H4 (cell line): ENCODE measurements at places on chromosomes 12 and 14.

DNA sequence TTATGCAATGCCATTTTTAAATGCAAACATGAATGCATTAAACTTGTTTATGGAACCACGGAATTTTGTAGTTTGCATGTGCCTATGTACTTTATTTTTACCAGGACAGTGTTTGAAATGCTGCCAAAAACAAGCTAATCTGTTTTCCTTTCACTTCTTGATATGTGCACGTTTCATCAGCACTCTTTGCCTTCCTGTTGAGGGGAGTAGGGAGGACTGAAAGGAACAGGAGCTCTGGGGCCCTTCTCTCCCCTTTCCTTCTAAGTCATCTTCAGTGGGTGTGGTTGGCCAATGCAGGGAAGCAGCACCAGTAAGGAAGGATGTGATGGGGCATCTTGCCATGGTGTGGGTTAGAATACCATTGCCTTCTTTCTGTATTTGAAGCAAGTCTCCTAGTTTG, 12.1 kb upstream of the PPP4R4 start:
- DNase-seq = peak; percentile 21

- DNase-seq = peak; percentile 5
Observed at GRCh38 chr14:80275208-80275850, 64.0 kb upstream of the DIO2 start.

- DNase-seq = no peak
Observed at GRCh38 chr12:59088673-59089072, 168.4 kb upstream of the LRIG3 start.

DNA sequence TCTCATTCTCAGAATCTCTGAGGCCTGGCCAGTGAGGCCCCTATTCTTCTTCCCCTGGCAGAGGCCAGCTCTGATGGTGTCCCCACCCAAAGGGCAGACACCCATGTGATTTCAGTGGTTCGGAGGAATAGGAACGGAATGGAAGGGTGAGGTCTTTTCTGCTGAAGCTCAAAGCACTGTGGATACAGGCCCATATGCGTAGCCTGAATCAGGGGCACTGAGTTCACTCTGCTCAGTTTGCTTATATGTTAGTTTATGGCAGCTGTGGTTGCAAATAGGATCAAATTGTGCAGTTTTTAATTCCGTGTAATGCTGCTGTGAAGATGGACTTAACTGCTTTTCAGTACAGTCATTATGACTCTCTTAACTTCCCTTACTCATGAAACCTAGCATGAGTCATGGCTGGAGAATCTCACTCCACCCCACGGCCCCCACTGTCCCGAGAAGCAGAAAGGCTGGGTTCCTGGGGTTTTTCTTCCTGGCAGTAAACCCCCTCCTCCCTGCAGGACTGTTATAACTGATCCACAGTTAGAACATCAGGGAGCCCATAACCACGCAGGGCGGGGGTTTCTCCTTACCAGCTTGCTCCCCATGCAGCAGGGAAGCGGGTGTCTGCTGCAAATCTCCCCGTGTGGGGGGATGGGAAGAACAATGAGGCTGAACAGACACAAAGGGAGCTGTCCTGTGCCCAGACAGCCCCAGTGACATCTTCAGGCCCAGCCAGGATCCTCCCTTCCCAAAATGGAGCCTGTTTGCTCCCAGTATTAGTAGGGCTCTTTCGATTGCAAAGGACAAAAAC, 122.7 kb downstream of the SLC38A6 start:
- peak; percentile 96 for DNase-seq

DNA sequence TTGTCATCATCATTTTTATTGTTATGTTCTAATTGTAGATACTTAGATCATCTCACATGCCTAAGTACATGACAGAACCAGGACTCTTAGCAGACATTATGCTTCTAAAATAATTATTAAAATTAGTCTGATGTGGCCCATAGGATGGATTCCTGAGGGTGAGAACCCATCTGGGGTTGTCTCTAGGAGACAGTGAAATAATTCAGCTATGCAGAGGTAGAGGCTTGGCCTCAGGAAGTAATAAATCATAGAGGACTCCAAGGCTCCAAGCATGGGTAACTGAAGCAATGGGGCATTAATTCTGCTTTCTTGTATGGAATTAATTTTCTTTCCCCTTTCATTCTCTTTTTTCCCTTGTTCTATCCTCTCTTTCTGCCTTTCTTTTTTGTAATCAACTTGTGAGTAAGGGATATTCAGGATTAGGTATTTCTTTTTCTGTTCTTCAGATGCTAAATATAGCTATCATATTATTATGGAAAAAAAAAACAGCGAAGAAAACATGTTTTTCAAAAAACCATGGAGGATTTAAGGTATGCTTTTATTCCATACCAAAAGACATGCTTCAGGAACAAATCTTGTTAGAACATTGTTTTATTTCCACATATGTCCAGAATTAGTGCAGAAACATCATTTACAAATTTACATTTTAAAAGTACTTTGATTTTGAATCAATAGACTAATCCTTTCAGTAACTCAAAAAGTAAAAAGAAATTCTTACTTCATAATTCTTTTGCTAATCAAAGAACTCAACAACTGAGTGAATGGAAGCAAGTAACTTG, 263.2 kb downstream of the TRHDE start:
- no peak for DNase-seq

GRCh38 chr12:20055856-20056255, 312.5 kb upstream of the PDE3A start:
- DNase-seq = no peak

- DNase-seq = no peak
Observed at GRCh38 chr12:69254862-69255261, 15.5 kb downstream of the CPSF6 start.

- peak; percentile 65 for DNase-seq
Observed at GRCh38 chr12:54592316-54592715, 3.9 kb upstream of the PPP1R1A start.

GRCh38 chr12:87667378-87667777, 361.8 kb downstream of the C12orf50 start:
- peak; percentile 31 for DNase-seq

GRCh38 chr12:112988224-112988623, 9.9 kb downstream of the OAS2 start:
- no peak for DNase-seq

GRCh38 chr14:70171726-70172125, 17.0 kb downstream of the SLC8A3 start:
- no peak for DNase-seq

DNA sequence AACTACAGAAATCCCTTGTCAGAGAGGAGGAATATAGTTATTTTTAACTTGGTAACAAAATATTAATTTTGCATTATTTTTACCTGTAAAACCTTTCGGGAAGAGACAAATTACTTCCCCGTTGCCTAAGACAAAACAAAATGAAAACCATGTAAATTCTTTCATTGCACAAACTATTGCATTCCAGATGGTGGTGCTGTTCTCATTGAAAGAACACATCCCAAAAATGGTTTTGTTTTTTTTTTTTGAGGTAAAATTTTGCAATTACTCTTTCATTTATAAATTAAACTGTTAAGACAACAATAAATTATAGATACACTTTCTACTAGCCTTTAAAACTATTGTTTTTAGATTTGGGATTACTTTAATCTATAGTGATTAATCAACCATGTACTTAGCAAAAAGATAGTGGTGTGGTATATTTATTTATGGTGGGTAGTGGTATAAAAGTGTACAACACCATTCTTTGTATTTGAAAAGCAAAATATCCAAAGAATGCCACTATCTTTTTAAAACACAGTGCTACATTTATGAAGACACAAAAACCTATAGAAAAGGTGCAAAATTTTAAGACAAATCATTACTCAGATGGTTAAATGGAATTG, 115.5 kb downstream of the SLC38A1 start:
- DNase-seq = peak; percentile 42

- no peak for DNase-seq
Observed at GRCh38 chr12:102602521-102602920, 122.2 kb upstream of the IGF1 start.

DNA sequence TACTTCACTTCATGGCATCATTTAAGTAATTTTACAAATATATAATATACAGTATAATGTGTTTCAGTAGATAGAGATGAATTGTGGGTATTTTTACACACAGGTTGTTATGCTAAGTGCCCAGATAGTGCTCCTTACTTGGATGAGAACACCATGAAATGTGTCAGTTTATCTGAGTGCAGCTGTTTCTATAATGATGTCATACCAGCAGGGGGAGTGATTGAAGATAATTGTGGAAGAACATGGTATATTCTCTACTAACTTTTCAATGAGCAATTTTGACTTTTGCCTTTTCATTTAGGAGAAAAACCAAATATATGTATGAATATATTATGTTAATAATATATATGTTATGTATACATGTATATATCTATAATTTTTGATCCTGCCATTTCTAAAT, 221.6 kb downstream of the LRRK2 start:
- peak; percentile 8 for DNase-seq

- DNase-seq = no peak
Observed at GRCh38 chr14:37198907-37199306, 1.2 kb downstream of the MIPOL1 start.

- peak; percentile 54 for DNase-seq
Observed at GRCh38 chr14:76772300-76773187, 11.3 kb downstream of the VASH1 start.

GRCh38 chr12:67148265-67148664, 120.9 kb upstream of the CAND1 start:
- no peak for DNase-seq

- no peak for DNase-seq
Observed at GRCh38 chr14:68238976-68239375, 419.4 kb downstream of the RAD51B start.

DNA sequence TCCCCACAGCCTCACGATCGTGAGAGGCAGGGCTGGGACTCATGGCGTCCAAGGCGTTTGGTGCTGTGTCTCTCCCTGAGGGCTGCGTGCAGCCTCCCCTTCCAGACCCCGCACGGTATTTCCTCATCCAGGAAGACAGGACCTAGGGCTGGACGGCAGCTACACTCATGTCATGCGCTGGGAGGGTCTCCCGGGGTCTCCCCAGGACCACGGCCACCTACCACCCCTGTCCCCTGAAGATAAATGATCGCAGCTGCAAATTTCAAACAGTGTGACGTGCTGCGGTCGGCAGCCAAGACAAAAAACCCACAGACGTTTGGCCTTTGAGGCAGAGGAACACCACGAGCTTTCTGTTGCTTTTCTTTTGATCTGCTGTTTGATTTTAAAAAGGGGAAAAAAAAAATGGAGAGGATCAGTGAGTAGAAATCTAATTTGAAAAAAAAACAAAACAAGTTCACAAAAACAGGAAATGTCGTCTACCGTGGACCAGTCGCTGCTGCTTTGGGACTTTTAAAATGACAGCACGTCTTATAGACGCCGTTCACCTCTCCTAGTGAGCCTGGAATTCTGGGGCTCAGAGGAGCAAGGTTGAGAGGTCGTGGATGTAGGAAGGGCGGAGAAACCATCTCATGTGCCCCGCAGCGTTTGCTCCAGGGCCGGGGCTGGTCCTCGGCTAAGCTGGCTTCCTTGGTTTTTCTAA, 237.6 kb downstream of the SLC41A2 start:
- DNase-seq = no peak

DNA sequence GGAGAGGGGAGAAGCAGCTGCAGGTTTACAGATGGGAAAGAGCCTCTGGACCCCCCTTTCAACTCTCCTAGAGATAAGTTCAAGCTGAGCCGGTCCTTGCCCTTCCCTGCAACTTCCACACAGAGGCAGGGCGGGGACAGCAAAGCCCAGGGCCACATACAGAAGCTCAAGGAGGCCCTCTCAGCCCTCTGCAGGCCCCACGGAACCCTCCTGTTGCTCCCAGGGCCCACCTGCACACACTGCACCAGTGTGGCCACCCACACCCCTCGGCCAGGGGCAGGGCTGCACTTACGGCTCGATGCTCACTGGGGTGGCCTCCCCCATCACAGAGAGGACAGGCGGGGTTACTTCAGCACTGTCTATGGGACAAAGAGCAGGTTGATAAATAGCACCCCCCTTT, 13.0 kb upstream of the PNMA1 start:
- no peak for DNase-seq

DNA sequence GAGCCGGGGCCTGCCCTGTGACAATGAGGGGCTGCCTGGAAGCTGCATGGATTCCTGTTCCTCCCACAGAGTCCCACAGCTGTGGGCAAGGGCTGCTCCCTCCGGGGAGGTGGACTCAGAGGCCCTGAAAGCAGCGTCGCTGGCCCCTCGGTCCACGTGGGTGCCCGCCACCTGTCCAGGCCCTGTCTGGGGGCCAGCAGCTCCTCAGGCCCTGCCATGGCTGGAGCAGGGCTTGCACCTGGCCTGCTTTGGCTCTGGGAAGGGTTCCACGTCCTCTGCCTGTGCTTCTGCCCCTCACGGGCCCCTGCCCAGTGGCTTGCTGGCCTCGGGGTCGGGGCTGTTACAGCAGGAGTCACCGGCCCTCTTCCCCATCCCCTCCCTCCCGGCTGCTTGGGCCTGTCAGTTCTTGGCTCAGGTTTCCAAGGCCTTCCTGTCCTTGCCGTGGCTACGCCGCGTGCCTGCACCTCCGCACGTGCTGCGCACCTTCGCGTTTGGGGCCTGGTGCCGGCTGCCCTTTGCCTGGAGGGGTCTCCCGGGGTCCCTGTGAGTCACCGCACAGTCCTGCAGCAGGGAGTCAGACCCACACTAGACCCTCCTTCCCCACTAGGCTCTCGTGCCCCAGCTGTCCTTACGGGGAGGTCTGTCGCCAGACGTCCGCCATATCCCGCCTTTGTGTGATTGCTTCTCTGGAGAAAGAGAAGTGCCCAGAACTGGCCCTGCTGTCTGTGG, 5.8 kb downstream of the FBRSL1 start:
- no peak for DNase-seq

GRCh38 chr14:101761881-101762529, 496 bp downstream of the PPP2R5C start:
- DNase-seq = no peak

- DNase-seq = no peak
Observed at GRCh38 chr12:105107171-105107493, 399 bp upstream of the WASHC4 start.

- DNase-seq = no peak
Observed at GRCh38 chr12:112482733-112483132, 64.0 kb downstream of the PTPN11 start.

- DNase-seq = no peak
Observed at GRCh38 chr12:76303365-76303764, 44.9 kb downstream of the BBS10 start.

DNA sequence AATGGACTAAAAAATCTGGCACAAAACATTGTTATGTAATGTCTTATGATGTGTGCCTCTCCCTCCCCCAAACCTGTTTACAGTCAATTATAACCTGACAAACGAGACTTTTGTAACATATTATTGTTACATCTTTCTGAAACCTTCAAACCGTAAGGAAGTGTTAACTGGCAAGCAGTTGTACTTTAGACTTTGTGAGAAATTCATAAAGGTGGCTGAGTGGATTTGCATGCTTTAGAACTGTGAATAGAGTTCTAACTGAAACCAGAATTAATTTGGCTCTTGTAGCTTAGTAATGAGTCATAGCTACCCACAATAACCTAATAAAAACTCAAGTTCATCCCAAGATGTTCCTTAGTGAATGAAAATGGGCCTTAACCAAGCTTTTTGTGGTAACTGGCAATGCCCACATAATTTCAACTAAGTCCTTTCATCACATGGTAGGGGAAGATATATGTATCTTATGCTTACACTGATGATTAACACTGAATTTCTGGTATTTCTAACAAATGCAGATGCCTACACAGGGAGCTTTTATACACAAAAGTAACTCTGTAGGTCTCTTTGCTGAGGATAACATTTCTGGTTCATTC, 29.7 kb downstream of the RAD9B start:
- DNase-seq = peak; percentile 82
